Activated CD4-positive, CD25-positive, alpha-beta regulatory T cell treated with anti-CD3 and anti-CD28 coated beads, Interleukin-2, amount 50 U/mL, for 72 hours (primary cell): ENCODE measurements at places on chromosomes 4 and X.

- DNase-seq = no peak
These were observed 163.5 kb downstream of the PWWP3B start for GRCh38 chrX:106331606-106332005.

DNA sequence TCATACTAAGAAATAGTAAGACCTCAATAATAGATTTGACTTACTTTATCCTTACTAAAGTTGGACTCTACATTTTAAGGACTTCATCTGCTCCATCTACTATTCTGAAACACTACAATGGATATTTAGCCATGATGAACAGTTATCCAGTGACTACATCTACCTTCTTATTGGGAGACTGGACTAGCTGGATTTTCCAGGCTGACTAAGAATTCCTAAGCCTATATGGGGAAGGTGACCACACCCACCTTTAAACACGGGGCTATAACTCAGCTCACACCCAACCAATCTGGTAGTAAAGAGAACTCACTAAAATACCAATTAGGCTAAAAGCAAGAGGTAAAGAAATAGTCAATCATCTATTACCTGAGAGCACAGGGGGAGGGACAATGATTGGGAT lies 1438.4 kb downstream of the TECRL start:
- DNase-seq = no peak

- no peak for DNase-seq
These were observed 80.7 kb downstream of the SYNPO2 start for GRCh38 chr4:118969359-118969758.

DNA sequence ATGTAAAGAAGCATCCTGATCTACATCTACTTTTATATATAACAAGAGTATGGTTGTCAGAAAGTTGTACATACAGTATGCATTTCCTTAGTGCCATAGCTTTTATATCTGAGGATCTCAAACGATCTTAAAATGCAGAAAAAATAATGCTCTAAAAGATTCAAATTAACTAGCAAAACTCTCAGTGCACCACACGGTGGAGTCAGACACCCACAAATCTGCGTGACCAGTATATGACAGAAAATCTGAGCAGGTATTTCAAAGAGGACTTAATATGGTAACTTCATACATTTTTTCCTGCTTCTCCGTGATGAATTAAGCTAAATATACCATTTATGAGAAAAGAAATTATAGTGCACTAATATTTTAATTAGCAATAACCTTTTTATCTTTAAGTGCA lies 803.0 kb downstream of the DMD start:
- no peak for DNase-seq

DNA sequence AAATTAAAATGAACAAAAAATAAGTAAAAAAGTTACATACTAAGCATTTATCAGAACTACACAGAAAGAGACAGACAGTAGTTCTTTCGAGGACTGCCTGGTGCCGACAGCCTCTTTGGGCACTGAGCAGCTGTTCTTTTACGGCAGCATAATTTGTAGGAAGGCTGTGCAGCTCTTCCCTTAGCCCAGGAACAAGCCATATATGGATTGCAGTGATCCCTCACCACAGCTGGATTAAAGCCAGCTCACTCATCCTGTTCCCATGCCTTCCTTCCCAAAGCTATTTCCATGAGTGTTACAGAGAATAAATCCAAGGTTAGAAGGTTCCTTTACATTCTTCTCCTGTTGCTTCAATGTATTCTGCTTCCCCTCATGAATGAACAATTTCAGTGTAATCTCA lies 71.7 kb downstream of the DDX60L start:
- no peak for DNase-seq

GRCh38 chrX:153909024-153909979 lies 4.8 kb downstream of the AVPR2 start:
- DNase-seq = no peak

- DNase-seq = no peak
These were observed 22.0 kb downstream of the C4orf54 start for GRCh38 chr4:99635601-99636000.
